ENCODE measurements at places on chromosomes 16 and 17.

DNA sequence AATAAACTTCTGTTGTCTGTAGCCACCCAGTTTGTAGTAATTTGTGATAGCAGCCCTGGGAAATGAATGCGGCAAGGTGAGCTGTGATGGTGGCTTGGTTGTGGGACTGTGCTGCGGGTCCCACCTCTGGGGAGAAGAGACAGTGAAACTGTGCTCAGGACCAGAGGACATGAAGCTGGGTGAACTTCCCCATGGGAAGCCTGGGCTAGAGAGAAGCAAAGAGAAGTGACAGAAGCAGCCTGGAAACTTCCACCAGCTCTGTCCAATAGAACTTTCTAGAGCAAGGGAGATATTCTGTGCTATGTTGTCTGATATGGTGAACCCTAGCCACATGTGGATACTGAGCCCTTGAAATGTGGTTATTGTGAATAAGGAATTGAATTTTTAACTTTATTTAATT lies 51.5 kb upstream of the EMP2 start:
- no peak for DNase-seq

GRCh38 chr16:72172105-72173034 lies at the start of gene PMFBP1:
TSS of gene PMFBP1 (minus strand) at chr16:72172155. CDS start at chr16:72171208, 947 bp downstream.
- no peak for DNase-seq

DNA sequence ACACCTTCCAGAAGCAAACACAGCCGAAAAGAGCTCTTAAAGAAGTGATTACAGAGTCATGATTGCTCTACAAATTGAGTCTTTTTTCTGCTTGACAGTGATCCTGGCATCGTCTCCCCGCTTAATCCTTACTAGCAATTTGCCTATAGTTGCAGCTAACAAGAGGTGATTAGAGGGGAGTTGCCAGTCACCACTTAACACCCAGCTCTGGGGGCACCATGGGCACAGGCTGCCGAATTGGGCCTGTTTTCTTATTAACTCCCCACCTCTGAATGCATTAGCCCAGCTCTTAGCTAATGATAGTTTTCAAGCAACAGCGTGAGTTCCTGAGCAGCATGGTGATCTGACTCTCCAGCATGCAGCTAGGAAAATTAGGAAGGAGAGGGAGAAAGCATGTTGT lies 93.5 kb downstream of the RBFOX1 start:
- DNase-seq: no peak

- no peak for DNase-seq
These were observed 1.4 kb downstream of the SLC4A1 start for GRCh38 chr17:44266402-44267164.

DNA sequence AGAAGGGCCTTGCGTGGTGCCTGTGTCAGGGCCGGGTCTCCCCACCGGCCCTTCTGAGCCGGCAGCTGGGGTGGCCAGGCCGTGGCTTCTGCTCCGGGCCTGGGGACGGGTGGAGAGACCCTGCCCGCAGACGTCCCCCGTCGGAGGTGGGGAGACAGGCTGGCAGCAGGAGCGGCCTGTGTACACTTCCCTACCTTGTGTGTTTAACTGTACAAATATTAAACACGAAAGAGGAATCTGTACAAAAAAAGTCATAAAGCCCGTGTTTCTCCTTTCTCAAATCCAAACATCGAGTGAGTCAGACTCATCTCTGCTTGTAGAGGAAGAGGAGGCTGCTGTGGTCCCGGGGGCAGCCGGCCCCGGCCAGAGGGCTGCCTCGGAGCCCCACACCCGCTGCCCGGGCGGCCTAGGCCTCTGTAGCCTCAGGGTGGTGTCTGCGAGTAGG lies 2.0 kb downstream of the CACNA1H start:
- DNase-seq: no peak

DNA sequence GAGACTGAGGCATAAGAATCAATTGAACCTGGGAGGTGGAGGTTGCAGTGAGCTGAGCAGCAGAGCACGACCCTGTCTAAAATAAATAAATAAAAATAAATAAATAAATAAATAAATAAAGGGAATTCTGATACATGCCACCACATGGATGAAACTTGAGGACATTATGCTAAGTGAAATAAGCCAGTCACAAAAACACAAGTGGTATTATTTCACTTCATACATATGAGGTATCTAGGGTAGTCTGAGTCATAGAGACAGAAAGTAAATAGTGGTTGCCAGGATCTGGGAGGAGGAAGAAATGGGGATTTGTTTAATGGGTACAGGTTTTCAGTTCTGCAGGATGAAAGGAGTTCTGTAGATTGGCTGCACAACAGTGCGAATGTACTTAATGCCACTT lies 16.3 kb downstream of the PIPOX start:
- DNase-seq: no peak

DNA sequence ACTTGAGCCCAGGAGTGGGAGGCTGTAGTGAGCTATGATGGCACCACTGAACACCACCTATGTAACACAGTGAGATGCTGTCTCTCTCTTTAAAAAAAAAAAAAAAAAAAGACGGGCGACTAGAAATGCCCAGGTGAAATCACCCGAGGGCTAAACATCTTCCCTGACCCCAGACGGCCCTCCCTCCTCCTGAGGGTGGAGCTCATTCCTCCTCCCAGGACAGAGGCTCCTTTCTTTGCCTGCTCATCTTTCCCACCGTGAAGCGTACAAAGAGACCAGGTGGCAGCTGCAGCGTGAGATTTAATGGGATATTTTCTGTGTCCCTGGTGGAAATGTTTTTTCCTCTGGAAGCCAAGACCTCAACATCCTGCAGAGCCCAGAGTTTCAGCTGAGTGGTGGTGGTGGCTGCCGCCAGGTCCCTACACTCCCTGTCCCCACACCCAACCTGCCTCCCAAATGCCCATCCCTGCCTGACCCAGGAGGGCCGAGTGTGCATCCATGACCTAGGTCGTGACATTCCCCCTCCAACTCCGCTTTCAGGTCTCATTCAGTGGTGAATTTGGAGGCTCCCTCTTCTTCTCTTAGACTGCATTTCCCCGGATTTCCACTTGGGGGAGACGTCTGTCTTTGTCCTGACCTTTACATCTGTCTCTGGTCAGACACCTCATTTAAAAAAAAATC lies 14.4 kb upstream of the GPRC5B start:
- no peak for DNase-seq

DNA sequence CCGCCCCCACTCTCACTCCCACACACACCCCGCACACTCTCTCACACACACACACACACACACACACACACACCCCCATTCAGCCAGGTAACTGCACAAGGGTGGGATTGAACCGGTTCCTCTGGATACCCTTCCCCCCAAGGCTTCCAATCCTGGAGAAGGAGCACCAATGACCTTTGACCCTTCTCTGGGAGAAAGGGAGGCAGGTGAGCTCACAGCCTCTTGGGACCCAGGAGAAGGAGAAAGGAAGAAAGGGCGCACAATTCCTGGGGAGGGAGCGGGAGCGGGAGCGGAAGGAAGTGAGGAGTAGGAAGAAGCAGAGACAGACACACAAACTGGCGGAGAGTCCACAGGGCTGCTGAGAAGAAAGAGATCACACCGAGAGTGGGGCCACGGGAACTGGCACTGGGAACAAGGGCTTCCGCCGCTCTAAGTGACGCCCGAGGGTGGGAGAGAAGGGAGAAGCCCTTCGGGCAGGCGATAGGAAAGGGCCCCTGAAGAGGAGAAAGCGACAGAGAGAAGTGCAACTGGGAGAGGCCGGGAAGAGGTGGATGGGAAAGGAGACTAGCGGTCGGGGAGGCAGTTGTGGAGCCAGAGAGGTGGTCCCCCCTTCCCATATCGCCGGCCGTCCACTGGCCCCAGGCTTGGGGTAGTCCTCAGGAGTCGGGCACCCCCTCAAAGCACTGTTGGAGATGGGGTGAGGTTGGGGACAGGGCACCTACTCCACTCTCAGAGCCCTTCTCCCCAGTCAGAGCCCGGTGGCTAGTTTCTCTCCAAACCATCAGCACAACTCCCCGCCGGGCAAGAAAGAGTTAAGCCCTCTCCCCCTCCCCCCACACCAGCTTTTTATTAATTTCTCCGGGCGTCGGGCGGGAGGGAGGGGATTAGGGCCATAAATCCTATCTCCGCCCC lies 1.3 kb downstream of the SAMD14 start:
- no peak for DNase-seq

DNA sequence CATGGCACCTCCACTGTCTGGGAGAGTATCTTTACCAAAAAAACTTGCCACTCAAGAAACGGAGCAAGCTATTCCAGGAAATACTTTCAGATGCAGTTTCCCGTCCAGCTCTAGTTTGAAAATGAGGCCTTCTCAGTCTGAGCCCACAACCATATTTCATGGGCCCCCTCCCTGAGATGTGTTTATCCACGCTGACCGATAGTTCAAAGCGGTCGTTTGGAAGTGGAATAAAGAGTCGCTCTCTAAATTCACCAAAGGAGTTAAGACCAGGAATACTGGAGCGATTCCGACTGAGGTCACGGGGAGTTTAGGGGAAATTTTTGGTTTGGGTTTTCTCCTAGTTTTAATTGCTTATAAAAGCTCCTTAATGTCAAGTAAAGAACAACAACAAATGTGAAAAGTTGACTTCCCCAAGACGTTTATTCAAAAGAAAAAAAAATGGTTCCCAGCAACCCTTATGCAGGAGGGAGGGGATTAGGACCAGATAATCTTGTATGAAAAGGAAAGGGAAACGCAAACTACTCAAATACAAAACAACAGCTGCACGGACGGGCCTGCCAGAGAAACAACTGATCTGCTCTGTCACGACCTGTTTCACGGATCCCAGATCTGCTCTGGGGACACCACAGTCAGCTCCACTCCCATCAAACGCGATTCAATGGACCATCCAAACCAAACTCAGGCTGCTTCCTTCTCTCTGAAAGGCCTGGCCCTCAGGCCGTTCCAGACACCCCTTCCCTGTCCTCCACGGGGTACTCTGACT lies 77.1 kb downstream of the MRM3 start:
- DNase-seq: no peak

DNA sequence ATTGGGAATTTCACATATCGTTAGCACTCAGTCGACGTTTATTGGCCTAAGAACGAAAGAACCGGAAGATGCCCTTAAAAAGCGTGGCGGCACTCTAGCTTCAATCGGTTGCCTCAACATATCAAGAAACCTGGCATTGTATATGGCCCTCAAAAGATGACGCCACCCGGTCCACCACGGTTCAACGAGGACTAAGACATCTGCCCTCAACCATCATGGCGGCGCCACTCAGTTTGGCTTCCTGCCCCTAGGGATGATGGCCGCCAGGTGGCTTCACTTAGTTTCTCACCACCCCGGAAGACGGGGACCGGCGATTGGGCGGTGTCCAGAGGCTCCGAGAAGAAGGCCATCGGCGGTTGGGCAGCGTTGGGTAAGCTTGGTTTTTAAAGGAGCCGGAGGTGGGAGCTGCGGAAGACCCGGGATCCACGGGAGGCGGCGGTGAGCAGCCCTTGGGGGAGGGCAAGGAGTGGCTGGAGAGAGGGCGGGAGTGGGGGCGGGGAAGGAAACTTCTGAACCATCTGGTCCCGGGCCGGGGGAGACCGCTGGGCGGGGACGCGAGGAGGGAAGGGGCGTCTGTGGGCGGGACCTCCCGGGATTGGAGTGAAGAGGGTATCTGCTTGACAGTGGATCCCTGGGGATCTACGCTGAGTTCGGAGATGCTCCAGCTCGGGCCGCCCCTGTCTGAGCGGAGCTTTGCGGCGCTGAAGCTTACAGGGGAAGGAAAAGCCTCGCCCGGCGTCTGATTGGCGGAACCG lies at the start of gene PRR14:
Gene PRR14 (plus strand): TSS at position 592 of the 755 bp plus-strand sequence. CDS start 686 bp downstream, outside the sequence.
- peak; percentile 100 for DNase-seq

DNA sequence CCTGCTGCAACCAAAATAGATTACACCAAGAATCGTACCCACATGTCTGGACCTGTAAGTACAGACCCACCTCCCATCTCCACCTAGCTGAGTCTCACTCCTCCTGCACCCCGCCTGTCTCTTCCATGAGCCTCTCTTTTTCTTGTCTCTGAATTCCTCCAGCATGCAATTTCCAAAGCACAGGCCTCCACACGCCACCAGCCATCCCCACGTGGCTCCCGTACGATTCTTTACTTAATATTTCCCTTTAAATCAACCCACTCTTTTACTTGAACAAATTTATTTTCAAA lies 1.2 kb downstream of the RPH3AL start:
- no peak for DNase-seq

GRCh38 chr16:84678541-84678940 lies 21.3 kb upstream of the USP10 start:
- no peak for DNase-seq

- no peak for DNase-seq
These were observed 41.0 kb downstream of the USP22 start for GRCh38 chr17:21001813-21002221.

DNA sequence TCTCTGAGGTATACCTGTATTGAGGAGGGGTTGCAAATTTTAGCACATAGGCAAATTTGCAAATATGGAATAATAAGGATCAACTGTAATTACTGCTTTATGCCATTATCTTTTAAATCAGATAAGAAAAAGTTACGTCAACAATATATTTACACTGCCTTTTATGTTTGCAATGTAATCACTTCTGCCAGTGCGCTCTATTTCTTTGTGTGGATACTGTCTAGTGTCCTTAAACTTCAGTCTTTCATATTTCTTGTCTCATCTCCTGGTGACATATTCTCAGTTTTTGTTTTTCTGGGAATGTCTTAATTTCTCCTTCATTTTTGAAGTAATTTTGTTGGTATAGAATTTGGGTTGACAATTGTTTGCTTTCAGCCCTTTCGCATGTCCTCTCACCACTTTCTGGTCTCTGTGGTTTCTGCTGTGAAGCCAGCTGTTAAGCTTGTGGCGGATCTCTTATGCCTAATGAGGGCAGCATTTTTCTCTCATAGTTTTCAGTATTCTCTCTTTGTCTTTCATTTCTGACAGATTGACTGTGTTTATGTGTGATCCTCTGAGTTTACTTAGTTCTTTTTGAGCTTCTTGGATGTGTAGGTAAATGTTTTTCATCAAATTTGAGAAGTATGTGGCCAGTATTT lies 37.6 kb upstream of the ABCC11 start:
- DNase-seq: no peak

DNA sequence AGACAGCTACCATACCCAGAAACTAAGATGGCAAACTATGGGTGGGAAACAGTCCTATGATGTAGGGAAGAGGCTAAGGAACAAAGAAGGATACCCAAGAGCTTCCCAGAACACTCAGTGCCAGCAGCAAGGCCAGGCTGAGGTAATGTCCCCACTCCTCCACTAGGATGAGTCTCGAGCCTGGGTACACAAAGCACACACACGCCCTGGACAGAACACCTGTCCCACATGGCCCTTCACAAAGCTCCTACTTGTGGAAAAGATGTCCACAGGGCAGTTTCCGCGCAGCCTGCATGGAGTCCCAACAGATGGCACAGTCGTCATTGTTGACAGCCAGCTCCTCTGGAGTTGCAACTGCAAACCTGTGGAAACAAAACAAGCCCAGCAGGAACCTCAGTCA lies 23.9 kb downstream of the AMFR start:
- no peak for DNase-seq

- no peak for DNase-seq
These were observed 191.1 kb downstream of the C16orf78 start for GRCh38 chr16:49564496-49565229.

GRCh38 chr16:82891424-82891823 lies 264.7 kb downstream of the CDH13 start:
- no peak for DNase-seq

GRCh38 chr17:41894791-41895331 lies 23.9 kb downstream of the ACLY start:
- no peak for DNase-seq

GRCh38 chr17:64358261-64358788 lies 32.3 kb downstream of the PECAM1 start:
- DNase-seq: no peak
